Activated T-helper 17 cell treated with anti-CD3 and anti-CD28 coated beads, Interleukin-2, amount 50 U/mL, for 72 hours (primary cell): ENCODE measurements at places on chromosomes 13 and 19. TPM values are rescaled to one million over a fixed set of nuclear protein-coding genes. Genes with fewer than 3 reads are reported as not detected.

PSG1 gene
- total RNA-seq: 0.58 TPM

C19orf33 gene
- total RNA-seq: 0.87 TPM

APOC1 gene
- total RNA-seq: 1.6 TPM

TMPRSS9 gene
- not detected for total RNA-seq

CCDC122 gene
- total RNA-seq: 0.30 TPM

NBEA gene
- 0.79 TPM for total RNA-seq

NLRP5 gene
- not detected for total RNA-seq

PRDX2 gene
- total RNA-seq: 307 TPM

DNA sequence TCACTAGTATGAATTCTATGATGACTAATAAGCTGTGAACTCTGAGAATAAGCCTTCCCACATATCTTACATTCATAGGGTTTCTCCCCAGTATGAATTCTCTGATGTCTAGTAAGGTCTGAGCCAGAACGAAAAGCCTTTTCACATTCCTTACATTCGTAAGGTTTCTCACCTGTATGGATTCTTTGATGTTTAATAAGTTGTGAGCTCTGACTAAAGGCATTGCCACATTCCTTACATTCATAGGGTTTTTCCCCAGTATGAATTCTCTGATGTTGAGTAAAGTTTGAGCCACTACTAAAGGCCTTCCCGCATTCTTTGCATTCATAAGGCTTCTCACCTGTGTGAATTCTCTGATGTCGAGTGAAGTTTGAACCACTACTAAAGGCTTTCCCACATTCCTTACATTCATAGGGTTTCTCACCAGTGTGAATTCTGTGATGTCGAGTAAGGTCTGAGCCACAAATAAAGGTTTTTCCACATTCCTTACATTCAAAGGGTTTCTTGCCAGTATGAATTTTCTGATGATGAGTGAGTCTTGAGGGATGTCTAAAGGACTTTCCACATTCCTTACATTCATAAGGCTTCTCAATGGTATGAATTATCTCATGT, 30.7 kb upstream of the ZFP82 start:
- ATAC-seq: no peak

DNA sequence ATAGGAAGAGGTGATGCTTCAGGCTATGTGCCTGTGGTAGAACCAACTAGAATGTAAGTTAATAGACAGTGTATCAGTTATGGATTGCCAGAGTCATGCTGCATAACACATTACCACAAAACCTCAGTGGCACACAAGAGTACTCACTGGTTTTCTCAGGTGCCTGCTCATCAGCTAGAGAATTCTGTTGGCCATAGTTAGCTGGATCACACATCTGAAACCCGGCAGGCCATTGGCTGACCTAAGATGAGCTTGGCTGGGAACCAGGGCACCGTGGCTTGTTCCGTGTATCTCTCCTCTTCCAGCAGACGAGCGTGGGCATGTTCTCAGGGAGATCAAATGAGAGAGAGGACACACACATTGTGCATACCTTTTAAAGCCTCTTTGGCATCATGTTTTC, 76.7 kb downstream of the TEX26 start:
- ATAC-seq: peak; percentile 72

- no peak for ATAC-seq
Observed at GRCh38 chr13:107118506-107118905, 550.6 kb upstream of the ARGLU1 start.

DNA sequence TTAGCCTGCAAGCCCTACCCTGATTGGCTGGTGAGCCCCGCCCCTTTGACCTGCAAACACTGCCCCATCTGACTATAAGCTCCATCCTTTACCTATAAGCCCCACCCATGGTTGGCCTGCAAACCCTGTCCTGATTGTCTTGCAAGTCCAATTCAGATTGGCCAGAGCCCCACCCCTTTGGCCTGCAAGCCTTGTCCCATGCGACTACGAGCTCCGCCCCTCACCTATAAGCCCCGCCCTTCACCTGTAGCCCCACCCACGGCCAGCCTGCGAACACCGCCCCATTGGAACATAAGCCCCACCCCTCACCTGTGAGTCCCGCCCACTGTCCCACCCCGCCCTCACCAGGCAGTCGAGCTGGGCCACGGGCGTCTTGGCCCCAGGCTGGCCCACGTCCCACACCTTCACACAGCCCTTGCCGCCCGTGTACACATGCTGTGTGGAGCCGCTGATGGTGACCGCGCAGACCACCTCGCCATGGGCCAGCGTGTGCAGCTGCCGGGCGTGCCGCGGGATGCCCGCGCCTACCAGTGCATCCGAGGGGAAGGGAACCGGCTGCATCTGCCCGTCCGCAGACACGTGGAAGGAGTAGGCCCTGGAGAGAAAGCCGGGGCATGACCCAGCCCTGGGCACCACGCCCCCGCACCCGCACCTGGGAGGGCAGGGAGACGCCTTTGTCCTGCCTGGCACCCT, 22.9 kb downstream of the TLE2 start:
- ATAC-seq: peak; percentile 14

GRCh38 chr19:54739587-54740497, 1.5 kb downstream of the KIR2DL3 start:
- ATAC-seq: no peak

GRCh38 chr13:43127827-43128226, 104.4 kb downstream of the DNAJC15 start:
- no peak for ATAC-seq

DNA sequence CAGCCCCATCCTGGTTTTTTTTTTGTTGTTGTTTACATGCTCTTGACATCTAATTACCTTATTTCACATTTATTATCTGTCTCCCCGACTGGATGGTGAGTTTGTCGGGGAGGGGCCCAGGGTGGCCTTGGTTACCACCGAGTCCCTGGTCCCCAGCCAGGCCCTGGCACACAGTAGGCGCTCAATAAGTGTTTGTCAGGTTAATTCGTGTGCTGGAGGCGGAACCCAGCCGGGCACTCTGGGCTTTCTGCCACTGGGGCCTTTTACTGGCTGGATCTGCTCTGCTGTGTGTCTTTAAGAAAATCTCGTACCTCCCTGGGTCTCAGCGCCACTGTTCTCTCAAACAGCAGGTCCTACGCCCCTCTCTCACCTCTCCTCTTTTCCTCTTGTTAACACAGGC, 4.6 kb downstream of the NRTN start:
- ATAC-seq: no peak

DNA sequence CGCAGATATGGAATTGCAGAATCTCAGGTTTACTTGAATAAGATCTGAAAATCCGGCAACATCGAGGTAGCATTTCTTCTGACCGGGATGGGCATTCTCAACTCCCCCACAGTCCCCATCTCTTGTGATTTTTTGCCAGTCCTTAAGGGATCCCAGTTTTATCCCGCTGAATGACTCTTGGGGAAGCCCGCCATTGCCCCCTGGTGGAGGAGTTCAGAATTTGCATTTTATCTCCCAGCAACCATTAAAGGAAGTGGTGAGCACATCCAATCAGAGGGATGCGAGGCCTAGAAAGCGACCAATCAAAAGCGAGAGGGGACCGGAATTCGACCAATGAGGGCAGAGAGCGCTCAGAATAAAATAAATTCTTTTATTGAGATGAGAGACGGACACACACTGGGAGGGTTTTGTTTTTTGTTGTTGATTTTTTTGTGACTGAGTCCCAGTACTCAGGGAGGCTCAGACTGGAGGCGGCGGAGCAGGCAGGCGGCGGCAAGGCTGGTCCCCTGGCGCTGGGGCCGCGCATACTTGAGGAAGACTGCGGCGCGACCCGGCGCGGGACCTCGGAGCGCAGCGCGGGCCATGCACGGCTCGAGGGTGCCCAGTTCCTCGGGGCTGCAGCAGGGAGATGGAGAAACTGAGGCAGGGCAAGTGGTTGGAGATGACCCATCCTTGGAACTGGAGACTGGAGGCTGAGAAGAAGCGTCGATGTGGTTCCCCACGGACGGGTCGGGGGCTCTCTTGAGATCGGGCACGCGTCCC, 3.9 kb upstream of the TTC9B start:
- ATAC-seq: peak; percentile 81

GRCh38 chr13:35881360-35881759, 249.8 kb downstream of the DCLK1 start:
- no peak for ATAC-seq

DNA sequence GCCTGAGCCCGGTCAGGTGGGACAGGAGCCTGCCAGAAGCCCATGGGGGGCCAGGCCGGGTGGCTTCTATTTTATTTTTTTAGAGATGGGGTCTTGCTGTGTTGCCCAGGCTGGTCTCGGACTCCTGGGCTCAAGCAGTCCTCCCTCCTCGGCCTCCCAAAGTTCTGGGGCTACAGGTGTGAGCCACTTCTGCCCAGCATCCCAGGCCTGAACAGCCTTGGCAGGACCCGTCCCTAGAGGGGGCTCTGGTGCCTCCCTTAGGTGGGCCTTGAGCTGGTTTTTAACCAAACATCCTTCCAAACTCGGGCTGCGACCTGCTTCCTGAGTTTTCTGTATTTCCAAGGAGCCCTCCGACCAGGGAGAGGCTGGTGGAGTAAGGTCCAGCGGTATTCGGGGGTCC, 10.5 kb downstream of the COMP start:
- ATAC-seq: no peak

DNA sequence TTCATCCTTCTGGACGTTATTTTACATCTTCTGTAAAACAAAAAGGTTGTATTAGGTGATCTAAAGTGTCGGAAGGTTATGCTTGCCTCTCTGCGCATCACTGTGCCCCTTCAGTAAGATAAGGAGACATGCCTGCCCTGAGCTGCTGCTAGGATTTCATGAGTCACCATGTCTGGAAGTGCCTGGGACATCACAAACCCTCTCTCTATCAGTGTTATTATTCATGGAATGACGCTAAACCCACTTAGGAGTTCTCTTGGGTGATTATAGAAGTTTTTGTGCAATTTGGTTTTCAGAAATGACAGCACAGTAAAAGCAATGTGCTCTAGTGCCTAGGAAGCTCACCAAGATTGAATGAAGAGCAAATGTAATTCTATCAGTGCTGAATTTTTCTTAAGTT, 617.7 kb downstream of the DCT start:
- ATAC-seq: no peak

- ATAC-seq: no peak
Observed at GRCh38 chr13:81314461-81314860, 973.5 kb upstream of the SPRY2 start.

GRCh38 chr13:81104035-81104715, 763.2 kb upstream of the SPRY2 start:
- no peak for ATAC-seq

DNA sequence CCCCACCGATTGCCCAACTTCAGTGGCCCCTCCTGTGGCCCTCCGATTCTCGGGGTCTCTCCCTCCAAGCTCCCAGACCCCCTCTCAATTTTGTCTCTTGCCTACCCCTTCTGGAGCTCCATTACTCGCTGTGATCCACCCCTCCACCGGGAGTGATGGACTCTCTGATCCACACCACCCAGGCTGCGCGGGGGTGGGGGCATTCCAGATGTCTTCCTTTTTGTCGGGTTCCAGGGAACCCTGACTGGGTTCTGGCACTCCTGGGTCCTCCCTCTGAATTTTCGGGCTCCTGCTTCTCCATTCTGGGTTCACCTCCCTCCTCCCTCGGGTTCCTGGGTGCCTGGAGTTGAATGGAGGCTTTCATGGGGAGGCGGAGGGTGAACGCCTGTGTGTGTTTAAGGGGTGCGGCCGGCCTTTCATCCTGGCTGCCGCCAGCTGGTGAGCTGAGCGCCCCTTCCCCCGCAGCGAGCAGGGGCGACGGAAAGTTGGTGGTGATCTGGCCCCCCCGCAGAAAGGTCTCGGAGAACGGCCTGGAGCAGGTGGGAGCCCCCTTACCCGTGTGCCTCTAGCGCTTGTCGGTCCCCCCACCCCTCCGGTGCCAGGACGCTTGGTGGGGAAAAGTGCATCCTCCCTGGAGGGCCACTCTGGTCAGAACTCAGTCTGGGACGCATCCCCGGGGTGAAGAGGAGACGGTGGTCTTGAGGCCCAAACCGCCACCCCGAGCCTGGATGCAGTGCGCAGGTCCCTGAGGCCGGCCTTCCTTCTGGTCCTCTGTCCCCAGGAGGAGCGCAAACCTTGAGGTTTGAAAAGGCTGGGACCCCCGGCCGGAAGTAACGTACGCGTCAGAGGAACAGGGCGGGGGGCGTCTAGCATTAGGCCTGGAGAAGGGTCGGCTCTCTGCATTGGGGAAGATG, 1.6 kb downstream of the MISP3 start:
- peak; percentile 24 for ATAC-seq

- ATAC-seq: no peak
Observed at GRCh38 chr19:27765912-27766725, 1446.8 kb downstream of the UQCRFS1 start.

GRCh38 chr13:111314852-111315251, 5.6 kb upstream of the TEX29 start:
- no peak for ATAC-seq

- no peak for ATAC-seq
Observed at GRCh38 chr13:67033170-67033569, 197.0 kb downstream of the PCDH9 start.

- ATAC-seq: no peak
Observed at GRCh38 chr13:50829896-50830295, 13.6 kb downstream of the DLEU7 start.

GRCh38 chr13:74202129-74202813, 68.1 kb upstream of the KLF12 start:
- ATAC-seq: no peak

DNA sequence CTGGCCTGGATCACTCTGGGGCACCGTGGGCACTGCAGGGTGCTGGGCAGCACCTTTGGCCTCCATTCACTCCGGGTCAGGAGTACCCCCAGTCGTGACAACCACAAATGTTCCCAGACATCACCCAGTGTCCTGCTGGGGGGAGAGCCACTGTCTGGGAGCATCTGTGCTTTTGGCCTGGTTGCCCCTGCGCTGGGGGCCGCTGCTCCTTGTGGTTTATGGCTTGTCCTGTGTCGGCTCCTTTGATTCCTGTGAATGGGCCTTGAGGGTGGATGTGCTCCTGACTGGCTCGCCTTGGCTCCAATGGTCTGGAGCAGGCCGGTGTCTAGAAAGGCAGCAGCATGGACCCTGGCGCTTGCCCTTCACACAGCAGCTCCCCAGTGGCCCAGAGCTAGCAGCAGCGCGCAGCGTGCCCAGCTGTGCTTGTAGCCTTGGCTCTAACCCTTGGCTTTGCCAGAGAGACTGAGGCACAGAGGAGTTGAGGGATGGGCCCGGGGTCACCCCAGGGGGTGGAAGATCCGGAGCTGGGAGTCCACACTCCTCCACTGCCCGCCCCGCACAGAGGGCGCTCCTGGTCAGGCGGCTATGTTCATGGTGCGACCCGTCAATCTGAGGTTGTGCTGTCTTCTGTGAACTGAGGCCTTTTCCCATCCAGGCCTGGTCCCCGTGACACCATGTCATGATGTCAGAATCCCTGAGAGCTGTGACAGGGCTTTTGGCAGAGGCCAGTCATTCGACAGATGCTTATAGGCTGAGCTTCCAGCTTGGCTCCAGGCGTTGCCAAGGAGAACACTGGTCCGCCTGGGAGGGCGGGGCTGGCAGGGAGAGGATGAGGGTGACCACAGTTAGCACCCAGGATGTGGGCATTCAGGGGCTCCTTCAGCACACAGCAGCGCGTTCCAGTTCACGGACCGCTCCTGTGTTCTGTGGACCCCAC, 4.1 kb downstream of the DAZAP1 start:
- no peak for ATAC-seq

- ATAC-seq: no peak
Observed at GRCh38 chr13:101640788-101641400, 188.4 kb downstream of the ITGBL1 start.

DNA sequence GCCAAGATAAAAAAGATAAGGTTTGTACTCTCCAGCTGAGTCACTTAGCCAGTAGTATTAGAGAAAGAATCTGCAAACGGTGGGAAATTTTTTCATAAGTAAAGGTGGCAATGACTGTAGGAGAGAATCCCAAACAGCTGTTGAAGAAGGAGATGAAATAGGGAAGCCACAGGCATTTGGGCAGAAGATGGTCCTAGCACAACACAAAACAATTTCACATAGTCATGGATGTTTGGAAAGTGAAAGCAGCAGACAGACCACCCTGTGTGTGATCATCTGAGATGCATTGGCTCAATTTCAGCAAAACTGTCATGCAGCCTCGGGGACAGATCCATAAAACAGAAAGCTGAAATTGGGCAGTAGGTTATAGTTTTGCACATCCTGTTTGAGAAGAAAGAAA, 2832.4 kb downstream of the PCDH9 start:
- no peak for ATAC-seq
